SK-N-SH treated with all-trans-retinoic acid at 6 μM for 48 hours (cell line): ENCODE measurements at places on chromosomes 4 and X.

DNA sequence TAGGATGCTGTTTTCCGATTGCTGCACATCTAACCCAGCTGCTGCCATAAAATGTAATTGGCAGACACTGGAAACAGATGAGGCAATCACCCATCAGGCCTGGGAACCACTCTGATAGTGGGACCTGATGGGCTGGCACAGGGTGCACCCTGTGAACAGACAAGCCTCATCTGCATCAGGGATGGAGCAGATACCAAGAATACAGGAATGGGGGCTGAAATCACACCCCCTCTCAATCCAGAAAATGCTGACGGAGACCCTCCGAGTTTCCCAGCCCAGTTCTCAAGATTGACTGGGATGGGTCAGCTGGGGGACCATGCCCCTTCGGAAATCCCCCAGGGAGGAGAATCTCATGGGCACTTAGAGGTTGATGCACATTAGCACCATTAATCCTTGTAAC, 28.8 kb upstream of the PPP2R2C start:
- no peak for ATAC-seq

DNA sequence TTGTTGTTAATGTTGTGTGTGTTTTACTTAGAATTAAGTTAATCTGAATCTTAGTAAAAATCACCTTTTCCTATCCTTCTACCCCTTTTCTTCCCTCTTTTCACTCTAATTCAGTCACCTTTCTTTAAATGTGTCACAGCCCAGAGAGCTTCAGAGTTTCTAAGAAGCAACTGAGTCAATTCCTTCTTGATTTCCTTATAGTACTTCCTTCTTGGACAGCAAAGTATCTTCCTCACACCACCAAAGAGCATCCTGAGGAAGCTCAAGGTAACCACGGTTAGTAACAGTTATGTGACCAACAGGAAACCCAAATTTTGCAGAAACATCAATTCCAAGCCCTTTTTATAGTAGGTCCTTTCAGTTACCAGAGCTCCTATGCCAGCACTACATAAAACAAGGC, 243.2 kb upstream of the BMP3 start:
- ATAC-seq, result no peak

GRCh38 chr4:83212041-83212851, 72.4 kb downstream of the COQ2 start:
- ATAC-seq, result no peak

- no peak for ATAC-seq
These were observed 69.0 kb upstream of the IL15 start for GRCh38 chr4:141567326-141567915.

- ATAC-seq, result no peak
These were observed 17.3 kb downstream of the HTRA3 start for GRCh38 chr4:8286719-8287342.

DNA sequence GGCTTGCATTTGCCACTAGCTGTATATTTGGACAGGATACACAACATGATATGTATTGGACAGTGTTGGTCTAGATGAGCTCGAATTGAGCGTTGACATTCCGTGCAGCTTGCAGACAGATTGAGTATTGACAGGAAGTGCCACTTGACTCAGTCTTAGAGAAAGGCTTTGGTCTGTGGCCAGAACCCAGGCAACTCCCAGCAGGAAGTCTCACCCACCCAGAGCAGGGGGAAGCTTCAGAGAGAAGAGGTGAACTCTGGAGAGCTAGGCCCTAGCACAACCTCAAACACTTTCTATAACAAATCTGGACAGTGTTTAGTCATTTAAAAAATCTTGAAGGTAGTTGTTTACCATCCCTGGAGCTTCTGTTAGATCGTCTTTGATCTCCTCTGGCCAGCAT, 280.5 kb downstream of the FBXW7 start:
- no peak for ATAC-seq

- no peak for ATAC-seq
These were observed 331.3 kb upstream of the SFRP2 start for GRCh38 chr4:154120006-154120676.

GRCh38 chr4:6207602-6208001, 7.3 kb upstream of the JAKMIP1 start:
- ATAC-seq, result no peak

- no peak for ATAC-seq
These were observed 60.8 kb downstream of the GRXCR1 start for GRCh38 chr4:42953321-42953720.

GRCh38 chrX:53265771-53266574, 15.4 kb downstream of the IQSEC2 start:
- ATAC-seq, result no peak

DNA sequence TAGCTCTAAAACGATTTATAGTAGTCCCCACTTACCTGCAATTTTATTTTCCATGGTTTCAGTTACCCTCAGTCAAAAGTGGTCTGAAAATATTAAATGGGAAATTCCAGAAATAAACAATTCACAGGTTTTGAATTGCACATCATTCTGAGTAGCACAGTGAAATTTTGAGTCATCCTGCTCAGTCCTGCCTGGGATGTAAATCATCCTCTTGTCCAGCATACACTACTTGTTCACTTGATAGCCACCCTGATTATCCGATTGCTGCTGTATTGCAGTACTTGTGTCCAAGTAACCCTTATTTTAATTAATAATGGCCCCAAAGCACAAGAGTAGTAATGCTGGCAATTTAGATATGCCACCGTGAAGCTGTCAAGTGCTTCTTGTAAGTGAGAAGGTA, 23.5 kb upstream of the BDH2 start:
- ATAC-seq, result no peak

DNA sequence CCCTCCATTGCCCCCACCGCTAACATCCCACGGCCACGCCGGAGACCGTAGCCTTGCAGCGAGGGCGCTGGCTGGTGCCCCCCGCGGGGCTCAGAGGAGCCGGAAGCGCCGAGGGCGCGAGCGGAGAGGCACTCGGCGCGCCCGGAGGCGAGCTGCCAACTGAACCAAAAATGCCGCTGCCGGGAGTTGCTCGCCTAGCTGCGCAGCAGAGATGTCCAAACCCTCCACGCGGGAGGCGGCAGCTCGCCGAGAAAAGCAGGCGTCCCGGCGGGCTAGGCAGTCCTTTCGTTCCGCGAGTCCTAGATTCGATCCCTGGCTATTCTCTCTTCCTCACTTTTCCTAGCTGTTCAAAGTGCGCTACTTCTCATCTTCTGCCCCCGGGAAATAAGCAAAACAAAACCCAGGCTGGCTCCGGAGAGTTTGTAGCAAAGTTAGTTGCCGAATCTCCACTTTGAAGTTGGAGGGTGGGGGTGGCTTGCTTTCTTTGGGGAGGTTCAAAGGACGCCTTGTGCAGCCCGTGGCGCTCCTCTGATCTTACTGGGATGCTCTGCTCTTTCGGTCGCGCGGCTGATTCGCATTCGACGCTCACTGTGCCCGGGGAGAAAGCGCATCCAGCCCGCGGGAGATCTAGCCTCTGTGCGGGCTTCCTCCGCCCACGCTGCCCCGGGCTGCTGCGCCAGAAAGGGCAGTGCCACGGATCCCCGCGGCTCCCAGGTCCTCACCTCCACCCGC, 723 bp downstream of the NKX6-1 start:
- peak; percentile 57 for ATAC-seq

GRCh38 chrX:115533485-115533884, 27.5 kb upstream of the PLS3 start:
- no peak for ATAC-seq

DNA sequence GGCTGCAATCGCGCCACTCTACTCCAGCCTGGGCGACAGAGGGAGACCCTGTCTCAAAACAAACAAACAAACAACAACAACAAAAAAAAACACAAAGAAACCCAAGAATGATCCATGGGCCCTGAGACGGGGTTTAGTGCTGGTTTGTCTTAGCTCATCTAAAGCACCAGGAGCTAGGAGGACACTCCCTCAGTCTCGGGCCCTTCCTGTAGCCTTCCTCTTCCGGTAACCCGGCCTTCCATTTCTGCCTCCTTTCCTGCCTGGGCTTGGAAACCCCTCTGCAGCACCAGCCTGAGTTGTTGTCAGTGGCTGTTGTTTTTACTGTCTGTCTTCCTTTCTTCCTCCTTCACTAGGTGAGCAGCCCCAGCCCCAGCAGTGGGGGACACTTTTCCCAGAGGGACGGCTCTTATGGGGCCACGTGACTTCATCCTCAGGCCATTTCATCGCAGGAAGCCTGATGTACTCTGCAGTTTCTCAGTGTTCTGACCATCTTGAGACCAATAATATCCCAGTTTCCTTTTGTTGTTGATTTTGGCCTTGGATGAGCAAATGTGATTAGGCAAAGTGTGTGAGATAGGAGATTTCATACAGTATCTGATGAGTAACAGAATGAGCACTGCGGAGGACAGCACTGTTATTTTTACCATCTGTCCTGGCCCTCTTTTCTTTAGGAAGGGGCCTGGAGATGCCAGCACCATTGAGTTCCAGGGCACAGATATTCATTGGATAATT, 90.1 kb downstream of the ANAPC4 start:
- ATAC-seq, result no peak

DNA sequence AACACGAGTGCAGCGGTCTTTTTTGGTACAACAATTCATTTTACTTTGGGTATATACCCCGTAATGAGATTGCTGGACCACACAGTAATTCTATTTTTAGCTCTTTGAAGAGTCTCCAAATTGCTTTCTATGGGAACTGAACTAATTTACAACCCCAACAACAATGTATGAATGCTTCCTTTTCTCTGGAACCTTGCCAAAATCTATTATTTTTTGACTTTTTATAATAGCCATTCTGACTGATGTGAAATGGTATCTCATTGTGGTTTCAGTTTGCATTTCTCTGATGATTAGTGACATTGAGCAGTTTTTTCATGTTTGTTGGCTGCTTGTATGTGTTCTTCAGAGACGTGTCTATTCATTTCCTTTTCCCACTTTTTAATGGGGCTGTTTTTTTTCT, 240.8 kb downstream of the STK32B start:
- no peak for ATAC-seq

DNA sequence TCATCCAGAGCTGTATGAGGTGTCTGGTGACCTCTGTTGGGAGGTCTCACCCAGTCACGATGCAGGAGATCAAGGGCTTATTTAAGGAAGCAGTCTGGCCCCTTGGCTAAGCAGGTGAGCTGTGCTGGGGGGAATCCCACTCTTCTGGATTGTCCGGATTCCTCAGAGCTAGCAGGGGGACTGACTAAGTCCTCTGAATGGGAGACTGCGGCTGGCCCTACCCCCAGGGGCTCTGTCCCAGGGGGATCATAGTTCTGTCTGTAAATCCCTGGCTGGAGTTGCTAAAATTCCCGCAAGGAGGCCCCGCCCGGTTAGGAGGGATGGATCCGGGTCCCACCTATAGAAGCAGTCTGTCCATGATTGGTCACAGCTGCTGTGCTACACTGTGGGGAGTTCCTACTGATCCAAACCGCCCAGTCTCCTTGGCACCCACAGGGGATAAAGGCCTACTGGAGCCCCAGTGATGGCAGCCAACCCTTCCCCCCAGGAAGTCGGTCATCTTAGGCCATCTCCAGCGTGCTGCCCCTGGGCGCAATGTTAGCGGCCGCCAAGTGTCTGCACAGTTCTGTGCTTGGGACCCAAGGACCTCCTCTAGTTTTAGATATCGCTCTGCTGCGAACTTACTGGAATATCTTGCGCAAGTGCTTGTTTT, 118.2 kb upstream of the KLF8 start:
- no peak for ATAC-seq

GRCh38 chrX:68865300-68865699, 36.5 kb downstream of the EFNB1 start:
- ATAC-seq, result no peak

DNA sequence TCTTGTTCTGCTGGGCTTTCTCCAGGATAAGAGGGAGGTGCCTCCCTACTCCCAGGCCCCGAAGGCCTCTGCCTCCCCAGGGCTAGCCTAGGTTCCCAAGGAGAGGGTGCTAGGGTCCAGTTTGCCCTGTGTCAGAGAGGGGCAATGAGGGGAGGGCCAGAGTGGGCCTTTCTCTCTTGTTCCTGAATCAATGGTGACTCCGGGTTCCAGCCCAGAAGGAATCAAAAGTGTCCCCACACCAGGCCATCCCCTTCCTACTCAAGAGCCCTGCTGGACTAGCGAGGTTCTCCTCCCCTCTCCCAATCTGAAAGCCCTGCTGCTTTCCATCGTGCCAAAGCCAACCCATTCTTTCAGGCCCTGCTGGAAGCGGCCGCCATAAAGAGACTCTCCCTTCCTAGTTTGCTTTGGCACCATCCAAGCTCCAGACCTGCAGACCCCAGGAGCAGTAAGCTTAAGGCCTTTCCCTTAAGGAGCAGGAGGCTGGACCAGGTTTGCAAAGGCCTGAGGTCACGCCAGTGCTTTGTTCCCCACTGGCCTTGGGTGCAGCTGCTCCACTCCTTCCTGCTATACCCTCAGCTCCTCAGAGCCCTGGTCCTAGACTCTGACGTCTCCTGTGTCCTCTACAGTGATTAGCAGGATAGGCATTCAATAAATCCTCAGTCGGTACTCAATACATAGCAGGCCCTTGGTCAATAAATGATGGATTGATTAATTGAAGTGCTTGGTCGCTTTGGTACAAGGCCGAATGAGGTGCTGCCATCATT, 10.6 kb downstream of the TSC22D3 start:
- no peak for ATAC-seq

DNA sequence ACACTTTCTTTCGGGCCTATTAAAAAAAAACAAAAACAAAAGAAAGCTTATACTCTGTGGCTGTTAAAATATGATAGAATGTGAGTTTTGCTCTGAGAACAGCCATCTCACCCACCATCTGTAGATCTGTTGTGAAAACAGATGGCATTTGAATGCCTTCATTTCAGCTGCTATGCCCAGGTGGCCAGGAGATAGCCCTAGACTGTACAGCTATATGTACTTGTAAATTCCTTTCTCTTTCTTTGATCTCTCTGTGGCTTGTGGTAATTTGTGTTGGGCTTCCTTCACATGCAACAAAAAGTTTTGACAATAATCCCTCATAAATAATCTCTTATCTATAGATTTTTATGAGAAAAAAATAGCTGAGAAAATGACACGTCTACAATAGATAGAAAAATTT, 38.1 kb downstream of the PNPLA4 start:
- no peak for ATAC-seq

DNA sequence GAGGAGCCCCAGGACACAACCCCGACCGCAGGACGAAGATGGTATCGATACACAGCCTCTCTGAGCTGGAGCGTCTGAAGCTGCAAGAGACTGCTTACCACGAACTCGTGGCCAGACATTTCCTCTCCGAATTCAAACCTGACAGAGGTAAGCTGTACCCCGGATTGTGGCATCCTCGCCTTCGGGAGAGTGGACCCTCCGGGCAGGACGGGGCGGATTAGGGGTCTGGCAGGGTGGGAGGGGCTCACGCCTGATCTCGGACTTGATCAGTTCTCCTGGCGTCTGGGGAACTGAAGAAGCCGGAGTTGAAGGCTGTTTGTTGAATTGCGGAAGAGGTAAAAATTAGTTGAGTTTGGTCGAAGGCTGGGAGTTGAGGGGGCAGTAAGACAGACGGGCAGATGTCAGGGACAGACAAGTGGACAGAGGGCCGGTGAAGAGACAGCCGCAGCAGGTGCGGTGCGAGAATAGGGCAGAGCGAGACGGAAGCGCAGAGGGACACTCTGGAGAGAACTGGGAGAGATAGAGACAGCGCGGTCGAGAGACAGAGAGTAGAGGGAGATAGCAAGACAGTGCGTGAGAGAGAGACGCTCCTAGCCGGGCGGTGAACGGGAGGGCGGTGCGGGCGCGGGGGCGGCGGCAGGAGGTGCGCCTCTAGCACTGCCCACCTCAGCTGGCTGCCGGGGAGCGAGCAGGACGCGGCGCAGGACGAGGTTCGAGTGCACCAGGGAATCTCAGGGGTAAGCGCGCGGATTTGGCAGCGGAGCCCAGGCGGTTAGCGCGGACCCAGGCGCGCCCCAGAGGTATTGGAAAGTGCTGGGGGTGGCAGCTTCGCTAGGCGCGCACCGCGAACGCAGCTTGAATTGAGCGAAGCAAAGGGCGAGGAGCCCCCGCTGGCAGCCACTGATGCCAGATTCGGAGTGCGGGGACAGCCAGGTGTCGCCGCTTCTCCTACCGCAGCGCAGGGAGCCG, 23.9 kb downstream of the ARHGAP36 start:
- no peak for ATAC-seq
